SK-N-SH (cell line): ENCODE measurements at places on chromosomes 16 and 17.
A peak's percentile ranks its signal among the peaks of the same experiment; 100 is the strongest.

DNA sequence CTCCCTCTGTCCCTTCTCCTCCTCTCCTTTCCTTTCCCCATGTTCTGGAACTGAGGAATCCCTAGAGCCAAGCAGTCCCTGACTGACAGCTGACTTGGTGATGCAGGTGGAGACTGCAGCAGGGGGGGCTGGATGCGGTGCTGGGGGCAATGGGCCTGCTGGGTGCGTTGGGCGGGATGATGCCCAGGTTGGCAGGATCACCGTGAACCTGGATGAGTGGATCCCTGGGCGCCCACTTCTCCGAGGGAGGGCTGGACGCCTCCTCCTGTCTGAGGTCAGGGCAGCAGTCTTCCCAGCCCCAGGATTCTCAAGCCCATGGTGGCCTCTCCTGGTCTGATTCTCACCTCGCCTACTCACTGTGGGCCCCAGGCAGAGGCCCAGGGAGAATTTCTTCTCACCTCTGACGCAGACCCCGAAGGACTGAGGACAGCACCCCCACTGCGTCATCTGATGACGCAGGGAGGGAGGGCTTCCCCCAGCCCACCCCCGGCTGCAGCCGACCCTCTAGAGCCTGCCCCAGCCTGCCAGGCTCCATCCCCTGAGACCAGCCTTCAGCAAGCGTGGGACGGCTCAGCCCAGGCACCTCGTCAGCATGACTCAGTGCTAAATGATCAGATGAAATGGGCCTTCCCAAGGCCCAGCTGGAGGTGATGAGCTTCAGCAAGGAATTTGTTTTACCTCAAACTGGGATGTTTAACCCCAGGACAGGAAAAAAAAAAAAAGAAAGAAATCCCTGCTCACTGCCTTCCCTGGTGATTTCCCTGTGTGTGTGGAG lies 188.0 kb upstream of the TNRC6C start:
- no peak for DNase-seq

DNA sequence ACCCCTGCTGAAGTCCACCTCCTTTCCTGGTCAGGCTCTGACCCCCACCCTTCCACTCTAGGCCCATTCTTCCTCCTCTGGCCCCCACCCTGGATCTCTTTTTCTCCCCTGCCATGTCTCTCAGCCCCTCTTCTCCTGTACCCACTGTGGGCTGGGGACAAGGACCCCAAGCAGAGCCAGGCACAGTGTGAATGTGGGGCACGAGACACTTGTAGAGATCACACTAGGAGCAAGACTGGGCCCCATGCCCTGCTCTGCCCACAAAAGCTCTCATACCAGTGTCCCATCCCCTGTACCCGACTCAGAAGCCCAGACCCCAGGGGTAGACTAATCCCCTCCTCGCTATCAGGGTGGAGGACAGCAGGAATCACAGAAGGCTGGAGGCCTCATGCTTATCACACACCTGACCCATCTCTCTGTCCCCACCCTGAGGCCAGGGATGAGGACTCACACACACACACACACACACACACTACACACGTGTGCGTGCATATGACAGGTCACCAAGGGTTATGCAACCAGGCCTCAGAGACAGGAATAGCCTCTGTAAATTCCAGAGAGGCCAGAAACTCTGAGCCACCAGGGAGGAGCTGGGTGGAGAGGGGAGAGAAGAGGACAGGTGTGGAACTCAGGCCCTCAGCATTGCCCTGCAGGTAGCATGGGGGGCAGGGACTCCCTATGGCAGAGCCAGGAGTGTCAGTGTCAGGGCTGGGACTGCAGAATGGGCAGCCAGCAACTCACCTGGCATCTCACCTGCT lies 21.1 kb downstream of the ARHGAP27 start:
- DNase-seq: no peak

DNA sequence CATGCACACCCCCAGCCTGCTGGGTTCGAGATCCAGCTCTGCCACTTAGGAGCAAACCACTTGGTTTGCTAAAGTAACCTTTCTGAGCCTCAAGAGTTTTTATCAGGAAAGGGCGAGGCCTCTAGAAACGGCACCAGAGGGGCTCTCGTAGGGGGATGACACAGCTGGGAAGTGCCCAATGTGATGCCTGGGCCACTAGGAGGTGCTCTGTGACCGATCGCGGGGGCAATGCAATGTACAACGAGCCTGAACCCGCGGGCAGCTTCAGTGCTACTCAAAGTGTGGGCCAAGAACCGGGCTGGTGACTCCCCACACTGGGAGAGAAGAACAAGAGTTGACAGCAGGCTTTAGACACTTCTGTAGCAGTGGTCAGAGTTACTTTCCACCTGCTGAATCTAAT lies 9.4 kb downstream of the C16orf89 start:
- DNase-seq: peak; percentile 71

- DNase-seq: no peak
These were observed 52.1 kb upstream of the CACNG5 start for GRCh38 chr17:66782851-66783250.

DNA sequence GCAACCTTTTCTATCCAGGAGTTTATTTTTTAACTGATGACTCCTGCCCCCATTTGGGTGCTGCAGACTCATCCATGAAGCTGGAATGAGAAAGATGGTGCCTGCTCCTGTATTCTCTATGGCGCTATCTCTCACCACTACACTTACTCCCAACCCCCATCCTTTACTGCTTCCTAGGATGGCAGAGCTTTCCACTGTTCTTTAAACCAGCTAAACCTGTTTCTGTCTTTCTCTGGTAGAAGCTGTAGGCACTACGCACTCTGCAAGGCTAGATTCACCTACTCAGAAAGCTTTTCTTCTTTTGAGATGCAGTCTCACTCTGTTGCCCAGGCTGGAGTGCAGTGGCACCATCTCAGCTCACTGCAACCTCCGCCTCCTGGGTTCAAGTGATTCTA lies 47.0 kb downstream of the ADAMTS18 start:
- no peak for DNase-seq

DNA sequence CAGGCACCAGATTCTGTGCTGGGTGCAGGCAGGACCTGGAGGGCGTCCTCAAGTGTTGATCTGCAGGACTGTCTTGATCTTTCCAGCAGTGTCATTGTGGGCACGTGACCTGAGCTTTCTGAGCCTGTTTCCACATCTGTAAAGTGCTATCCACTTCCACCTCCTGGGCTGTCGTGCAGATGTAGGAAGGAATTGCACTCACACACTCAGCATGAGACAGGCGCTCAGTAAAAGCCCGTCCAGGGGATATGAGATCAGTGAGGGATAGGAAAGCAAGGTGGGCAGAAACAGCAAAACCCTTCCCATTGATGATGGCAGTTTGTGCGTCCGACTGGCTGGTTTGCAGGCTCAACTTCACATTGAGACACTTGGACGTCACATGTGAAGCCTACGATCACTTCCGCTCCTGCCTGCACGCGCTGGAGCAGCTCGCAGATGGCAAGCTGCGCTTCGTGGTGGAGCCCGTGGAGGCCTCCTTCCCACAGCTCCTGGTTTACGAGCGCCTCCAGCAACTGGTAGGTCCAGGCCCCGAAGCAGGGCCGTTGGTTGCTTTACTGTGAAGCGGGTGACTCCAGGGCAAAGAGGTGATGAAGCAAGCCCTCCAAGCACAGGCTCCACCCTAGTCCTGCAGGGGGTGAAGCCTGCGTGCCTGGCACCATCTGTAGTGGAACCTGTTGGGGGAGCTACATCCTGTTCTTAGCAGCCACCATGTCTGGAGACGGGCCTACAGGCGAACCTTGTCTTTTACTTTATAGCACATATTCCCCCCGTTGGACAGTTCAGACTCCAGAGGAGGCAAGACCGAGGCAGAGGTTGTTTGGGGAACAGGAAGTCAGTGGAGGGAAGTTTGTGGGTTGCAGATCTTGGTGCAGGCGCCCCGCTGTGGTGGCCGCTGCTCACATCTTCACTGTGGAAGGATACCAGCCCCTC lies 23.0 kb downstream of the METTL22 start:
- no peak for DNase-seq

DNA sequence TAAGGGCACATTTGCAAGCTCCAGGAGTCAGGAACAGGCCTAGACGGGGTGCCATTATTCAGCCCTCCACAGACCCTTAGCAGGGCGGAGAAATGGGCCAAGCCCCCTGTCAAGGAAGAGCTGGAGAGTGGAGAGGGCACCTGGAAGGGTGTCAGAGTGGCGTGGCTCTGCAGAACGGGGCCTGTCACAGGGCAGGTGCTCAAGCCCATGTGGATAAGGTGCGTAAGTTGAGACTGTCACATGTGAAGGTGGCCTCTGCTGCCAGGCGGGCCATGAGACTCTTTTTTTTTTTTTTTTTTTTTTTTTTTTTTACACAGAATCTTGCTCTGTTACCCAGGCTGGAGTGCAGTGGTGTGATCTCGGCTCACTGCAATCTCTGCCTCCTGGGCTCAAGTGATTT lies 12.0 kb upstream of the CRISPLD2 start:
- DNase-seq: no peak

- DNase-seq: no peak
These were observed 7.7 kb upstream of the SPATA2L start for GRCh38 chr16:89709166-89709565.

DNA sequence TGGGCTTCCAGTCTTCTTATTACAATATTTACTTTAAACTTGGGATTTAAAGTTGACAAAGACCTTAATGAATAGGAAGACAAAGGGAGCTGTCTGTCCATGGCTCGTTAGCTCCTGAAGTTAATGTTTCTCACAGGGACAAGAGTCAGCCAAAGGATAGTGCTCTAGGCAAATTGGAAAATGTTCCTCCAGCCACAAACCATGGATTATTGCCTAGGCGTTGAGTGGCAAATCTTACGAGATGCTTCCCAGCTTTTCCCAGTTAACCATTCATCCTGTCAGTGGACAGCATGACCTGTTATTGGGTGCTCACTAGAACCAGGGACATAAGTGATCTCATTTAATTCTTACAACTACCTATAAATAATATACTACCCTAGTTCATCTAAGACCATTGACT lies 3.6 kb downstream of the TEX2 start:
- DNase-seq: no peak

DNA sequence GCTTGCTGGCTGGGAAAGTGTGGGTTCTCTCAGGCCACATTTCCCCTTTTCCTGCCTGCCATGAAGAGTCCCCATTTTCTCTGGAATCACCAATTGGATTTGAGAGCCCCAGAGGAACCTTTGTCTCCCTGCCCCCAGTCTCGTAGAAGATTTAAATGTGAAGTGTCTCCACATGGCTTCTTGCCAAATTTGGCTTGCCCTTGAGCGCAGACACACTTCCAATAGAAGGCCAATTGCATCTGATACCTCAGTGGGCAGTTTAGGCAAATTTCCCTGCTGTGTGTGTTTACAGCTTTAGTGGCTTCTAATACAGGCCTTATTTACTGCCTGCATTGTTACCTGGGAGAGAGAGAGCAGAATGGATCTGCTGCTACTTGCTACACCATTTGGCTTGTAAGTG lies 29.7 kb downstream of the CDK5R1 start:
- no peak for DNase-seq

DNA sequence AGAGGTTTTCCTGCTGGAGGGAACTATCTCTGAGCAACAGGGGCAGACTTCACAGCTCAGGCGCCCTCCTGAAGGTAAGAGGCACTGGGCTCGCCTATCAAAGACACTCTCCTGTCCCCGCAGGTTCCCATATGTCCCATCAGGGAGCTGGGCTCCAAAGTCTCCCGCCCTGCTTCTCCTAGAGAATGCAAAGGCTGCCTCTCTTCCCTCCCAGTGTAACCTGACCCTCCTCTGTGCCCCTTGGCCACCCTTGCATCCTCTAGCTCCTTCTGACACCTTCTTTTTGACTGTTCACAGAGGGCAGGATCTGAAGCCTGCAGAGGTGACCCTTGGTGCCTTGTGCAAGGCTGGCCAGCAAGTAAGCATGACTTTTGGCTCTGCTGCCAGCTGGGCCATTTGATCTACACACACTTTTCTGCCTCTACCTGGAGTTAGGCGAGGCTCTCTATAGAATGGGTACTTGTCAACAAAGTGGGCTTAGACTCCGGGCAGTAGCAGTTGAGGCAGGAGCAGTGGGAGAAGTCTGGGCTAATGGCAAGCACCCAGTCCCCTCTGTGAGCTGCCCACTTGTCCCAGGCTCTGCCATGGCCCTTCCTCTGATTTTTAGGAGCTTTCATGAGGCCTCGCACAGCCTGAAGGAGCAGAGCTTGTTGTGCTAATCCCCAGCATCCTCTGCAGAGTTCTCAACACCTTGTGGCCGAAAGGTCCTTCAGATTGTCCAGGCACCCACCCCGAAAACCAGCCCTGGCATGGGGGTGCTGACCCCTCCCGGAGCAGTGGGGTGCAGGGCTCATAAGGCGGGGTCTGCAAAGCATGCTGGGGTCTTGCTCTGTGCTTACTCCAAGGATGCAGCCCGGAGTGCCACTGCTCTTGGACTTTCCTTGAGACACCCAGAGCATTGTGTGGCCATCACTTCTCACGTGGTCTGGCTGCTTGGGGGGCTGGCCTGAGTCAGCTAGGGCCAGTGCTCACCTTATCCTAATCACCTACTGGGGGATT lies 122.9 kb downstream of the METRNL start:
- DNase-seq: no peak

GRCh38 chr16:81457326-81458133 lies 12.9 kb downstream of the CMIP start:
- DNase-seq: no peak

DNA sequence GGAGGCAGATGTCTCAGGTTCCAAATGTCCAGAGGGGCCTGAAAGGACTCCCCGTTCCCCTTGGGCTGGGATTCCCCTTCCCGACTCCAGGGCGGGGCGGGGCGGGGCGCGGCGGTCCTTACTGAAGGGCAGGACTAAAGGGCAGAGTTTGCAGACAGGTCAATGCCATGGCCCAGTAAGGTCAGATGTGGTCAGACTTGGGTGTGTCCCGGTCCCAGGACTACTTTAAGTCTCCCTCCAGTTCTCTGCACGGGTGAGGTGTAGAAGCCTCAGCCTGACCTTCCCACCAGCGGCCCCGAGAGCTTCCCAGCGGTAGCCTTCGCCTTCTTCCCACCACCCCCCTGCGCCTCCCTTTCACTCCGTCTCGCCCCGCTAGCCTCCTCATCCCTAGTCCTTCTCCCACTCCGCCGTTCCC lies 532 bp downstream of the KDM6B start:
- DNase-seq: peak; percentile 58

- no peak for DNase-seq
These were observed 967 bp upstream of the CDH15 start for GRCh38 chr16:89170346-89171215.

DNA sequence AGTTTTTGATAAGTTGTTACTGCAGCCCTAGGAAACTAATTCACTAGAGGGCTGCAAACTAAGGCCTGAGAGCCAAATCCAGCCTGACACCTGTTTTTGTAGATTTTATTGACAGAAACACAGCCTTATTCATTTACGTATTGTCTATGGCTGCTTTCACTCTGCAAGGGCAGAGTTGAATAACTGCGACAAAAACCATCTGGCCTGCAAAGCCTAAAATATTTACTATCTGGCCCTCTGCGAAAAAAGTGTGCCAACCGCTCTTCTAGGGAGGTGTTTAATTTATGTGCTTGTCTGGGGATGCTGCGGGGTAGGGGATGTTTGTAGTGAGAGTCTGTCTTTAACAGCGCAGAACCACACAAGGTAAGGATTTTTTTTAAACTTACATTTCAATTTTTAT lies 165.0 kb upstream of the RBFOX1 start:
- no peak for DNase-seq

- no peak for DNase-seq
These were observed 204.9 kb downstream of the AXIN2 start for GRCh38 chr17:65356536-65356935.

- peak; percentile 90 for DNase-seq
These were observed 1.4 kb upstream of the PLEKHH3 start for GRCh38 chr17:42677921-42678781.

- DNase-seq: no peak
These were observed 115.4 kb downstream of the SALL1 start for GRCh38 chr16:51035711-51036110.

- DNase-seq: no peak
These were observed 63.7 kb upstream of the BCO1 start for GRCh38 chr16:81174644-81175324.
